ENCODE measurements at places on chromosomes 2 and 18.

- DNase-seq, result peak; percentile 5
Measured at GRCh38 chr2:232203936-232204335, 174.6 kb upstream of the ALPP start.

- no peak for DNase-seq
Measured at GRCh38 chr2:182854375-182855105, 11.9 kb downstream of the FRZB start.

- DNase-seq, result no peak
Measured at GRCh38 chr2:236744281-236744705, 174.7 kb downstream of the ACKR3 start.

DNA sequence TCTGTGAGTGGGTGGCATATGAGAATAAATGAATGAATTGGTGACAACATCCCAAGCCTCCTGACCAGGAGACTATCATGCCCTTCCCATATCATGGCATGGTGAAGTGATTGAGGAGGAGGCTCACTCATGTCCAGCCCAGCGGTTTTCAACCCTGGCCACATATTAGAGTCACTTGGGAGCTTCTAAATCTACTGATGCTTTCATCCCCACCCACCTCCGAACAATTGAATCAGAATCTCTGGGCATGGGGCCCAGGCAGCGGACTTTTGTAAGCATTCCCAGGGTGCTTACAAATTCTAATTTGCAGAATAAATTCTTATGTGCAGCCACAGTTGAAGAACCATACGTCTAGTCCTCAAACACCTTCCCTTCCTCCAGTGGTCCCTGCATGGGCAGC lies 81.7 kb upstream of the SEC11C start:
- no peak for DNase-seq

- no peak for DNase-seq
Measured at GRCh38 chr18:43819397-43819796, 542.1 kb upstream of the SYT4 start.

GRCh38 chr2:71100195-71100964 lies 29.6 kb downstream of the MCEE start:
- DNase-seq, result peak; percentile 48

DNA sequence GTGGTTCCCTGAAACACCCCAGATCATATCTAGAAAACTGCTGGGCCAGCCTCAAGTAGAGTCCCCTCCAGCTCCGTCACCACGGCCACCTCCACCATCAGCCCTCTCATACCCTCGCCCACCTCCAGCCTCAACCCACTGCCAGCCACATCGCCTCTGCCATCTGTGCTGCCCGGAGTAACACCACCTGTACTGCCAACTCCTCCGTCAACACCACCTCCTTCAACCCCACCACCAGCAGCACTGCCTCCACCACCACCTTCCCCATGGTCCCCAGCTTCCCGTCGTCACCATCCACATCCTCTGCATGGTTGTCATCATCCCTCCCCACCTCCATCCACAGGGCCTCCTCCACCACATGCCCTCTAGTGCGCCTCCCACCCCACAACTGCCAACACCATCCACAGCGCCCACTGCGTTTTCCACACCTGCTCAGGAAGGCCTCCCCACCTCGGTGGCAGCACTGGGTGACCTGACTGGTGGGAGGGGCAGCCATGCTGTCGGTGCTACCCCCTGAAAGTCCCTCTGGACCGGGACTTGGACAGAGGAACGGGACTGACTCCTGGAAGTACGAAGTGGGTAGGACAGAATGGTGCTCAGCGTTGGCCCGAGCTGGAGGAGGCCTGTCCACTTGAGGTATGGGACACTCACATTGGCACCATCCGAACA lies 1.6 kb downstream of the SNED1 start:
- DNase-seq, result no peak

GRCh38 chr2:219998107-219998506 lies 370.7 kb downstream of the SLC4A3 start:
- no peak for DNase-seq

DNA sequence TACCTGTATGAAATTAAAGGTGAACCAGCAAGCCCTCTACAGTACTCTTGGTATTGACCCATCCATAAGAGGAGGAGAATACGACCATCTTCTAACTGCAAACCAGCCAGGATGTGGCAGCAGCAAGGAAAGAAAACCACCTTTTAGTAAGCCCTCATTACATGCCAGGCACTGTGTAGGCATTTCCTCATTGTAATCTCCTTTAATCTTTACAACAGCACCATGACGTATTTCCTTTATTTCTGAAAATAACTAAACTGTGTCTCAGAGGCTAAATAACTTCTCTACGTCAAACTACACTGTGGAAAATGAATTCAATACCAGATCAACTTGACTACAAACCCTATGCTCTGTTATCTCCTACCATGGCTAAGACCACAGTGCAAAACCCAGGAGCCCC lies 18.2 kb downstream of the WDR35 start:
- DNase-seq, result no peak

DNA sequence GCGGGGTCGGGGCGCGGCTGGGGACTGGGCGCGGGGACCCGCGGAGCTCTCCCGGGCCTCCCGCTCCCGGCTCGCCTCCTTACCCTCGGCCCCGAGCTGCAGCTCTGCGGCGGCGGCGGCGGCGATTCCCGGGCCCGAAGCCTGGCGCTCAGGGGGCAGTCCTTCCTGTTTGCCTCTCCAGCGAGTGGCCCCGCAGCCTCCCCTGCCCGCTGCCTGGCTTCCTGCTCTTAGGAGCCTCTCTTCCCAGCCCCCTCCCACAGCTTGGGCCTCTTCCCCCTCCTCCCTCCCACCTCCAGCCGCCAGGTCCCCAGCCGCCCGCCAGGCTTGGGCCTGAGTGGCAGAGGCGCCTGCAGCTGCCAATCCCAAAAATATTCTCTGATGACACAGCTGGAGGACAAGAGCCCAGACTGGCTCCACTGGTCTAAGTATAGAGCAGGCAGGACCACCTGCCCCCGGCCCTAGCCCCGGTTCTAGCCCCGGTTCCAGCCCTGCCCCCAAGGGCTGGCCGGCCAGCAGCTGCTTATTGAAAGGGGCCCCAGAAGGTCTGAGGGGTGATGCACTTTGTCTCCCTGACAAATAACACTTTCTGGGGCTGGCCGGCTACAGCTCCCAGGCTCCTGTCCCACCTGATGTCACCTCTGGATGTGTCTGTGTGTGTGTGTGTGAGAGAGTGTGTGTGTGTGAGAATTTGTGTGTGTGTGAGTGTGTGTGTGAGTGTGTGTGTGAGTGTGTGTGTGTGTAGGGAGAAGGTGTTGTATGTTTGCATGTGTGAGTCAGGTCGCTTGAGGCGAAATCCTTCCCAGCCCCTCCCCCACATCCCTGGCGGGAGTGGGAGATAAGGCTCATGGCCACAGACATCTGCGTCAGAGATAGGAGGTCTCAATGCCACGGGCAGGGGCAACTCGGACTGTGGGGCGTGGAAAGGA lies at the start of gene OBSL1:
TSS of gene OBSL1 (minus strand) at position 229 of the 926 bp plus-strand sequence. CDS start 307 bp downstream, outside the sequence.
- DNase-seq, result no peak

DNA sequence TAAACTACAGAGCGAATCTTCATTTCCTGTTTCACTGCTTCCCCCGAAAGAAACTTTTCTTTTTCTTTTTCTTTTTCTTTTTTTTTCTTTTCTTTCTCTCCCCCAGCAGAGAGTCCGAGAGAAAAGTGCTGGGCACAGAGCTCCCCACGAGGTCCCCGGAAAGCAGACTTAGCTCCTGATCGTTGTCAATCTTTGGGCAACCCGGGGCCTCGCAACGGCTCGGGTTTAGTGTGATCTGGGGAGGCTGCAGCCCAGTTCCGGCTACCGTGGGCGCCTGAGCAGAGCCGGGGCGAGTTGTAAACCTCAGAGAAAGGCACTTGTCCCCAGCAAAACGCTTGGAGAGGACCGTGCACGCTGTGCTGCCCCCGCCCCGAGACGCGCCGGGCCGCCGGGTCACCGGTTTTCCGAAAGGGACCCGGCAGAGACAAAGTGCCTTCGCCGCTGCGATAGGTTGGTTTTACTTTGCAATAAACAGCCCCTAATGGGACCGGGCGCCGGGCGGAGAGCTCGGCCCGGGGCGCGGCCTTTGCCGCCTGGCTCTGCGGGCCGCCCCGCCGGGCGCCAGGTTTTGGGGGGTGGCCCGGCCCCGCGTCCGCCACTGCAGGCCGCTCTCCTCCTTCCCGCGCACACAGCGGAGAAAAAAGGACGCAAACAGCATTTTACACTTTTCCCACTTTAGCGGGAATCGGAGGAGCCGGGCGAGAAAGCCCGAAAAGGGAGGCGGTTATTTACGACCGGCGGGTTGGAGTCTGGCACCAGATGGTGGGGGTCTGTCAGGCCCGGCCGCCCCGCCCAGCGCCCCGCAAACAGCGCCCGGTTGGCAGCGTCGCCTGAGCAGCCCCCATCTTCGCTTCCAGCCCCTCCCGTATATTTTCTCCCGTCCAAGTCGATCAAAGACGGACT lies 136.0 kb downstream of the INSIG2 start:
- peak; percentile 14 for DNase-seq

DNA sequence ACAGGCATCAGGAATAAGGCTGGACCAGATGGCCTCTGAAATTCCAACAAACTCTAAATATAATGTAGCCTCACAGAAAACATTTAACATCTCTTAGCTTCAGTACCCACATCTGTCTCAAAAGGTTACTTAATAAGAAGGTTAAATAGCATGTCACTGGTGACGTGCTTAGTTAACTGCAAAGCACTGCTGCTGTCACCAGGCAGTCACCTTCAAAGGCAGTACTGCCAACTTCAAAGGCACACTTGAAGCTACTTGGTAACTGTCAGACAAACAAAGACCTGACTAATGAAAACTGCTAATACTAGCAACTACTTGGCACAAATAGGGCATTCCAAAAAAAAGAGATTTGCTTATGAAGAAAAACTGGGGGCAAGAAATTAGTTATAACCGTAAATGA lies 36.2 kb downstream of the EPG5 start:
- DNase-seq, result no peak

- DNase-seq, result no peak
Measured at GRCh38 chr2:24050041-24050979, 769 bp downstream of the FKBP1B start.

DNA sequence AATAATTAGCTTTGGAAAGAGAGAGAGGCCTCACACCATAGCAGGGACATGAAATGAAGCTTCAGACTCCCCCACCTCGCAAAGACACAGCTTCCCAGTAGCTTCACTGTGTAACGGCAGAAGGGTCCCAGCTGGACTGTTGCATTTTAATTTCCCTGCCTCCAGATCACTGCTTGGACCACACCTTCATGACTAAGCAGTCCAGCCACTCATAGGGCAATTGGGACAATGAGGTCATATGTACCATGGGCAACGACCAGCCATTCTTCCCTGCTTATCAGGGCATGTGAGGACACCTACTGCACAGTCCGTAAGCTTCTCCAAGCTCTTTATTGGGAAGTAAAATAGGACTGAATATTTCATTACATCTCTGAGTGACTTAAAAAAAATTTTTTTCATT lies 183.0 kb downstream of the MREG start:
- no peak for DNase-seq

DNA sequence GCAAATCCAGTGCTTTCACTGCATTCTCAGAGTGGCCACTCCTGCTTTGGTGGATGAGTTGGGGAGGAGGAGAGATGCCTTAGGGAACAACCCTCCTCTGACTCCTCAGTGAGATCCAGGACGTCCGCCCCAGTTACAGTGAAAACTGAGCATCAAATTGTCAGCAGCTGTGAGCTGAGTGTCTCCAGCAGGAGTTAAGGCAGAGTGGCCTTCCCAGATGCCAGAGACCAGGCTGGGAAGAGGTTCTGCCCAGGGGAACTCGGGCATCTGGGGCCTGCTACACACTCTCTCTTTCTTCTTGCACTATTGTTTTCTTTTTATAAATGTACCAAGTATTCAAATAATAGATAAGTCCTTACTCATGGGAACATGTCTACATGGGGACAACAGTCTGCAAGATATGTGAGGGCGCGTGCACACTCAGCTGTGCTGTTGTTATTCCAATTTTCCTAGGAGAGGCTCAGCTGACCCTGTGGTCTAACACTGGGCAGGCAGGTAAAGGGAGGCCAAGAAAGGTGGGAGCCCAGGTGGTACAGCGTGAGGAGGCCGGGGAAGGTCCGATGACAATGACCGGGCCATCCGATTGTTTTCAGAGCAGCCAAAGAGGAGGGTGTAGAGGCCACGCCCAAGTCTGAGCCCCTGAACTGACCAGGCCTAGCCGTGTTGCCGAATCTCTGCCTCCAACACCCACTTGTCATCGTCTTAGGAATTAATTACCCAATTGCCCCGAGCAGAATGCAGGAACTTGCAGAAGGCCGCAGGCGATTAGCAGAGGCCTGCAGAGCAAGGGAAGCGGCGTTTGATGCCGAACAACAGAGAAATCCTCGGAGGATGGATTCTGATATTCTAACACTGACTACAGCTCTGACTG lies 166.9 kb downstream of the ANAPC1 start:
- no peak for DNase-seq

DNA sequence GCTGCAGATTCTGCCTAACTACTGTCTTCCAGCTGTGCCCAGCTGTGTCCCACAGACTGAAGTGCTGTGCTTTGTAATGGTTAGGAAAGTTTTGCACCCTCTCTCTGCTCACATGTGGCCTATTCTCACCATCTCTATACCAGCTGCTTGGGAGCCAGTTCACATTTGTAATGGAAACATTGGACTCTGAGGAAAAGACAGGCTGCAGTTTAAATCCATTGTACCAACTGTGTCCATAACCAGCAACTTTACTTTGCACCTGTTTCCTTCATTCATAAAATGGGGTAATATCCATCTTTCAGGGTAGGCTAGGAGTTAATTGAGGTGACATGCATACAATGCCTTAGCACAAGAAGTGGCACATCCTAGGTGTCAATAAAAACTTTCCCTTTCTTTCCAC lies 344.0 kb downstream of the TNS1 start:
- no peak for DNase-seq

- no peak for DNase-seq
Measured at GRCh38 chr18:3360211-3360610, 89.8 kb upstream of the TGIF1 start.

DNA sequence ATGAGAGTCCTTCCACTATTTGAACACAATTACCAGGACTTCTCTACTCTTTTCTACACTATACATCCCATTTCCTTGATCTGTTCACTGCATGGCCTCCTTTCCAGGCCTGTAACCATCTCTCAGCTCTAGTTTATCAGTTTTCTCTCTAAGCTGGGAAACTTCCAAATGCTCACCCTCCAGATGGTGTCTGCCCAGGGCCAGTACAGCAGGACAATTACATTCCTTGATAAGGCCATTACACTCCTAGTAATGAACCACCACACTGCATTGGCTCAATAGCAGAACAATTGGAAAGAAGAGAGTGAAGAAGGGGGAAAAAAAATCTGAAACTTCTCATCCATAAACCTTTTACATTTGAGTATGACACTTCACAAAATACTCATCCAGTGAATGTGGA lies 359.1 kb downstream of the ALK start:
- DNase-seq, result no peak

- DNase-seq, result no peak
Measured at GRCh38 chr2:144924827-144925226, 404.9 kb upstream of the ZEB2 start.

- peak; percentile 5 for DNase-seq
Measured at GRCh38 chr18:23661735-23662308, 889 bp downstream of the ANKRD29 start.

DNA sequence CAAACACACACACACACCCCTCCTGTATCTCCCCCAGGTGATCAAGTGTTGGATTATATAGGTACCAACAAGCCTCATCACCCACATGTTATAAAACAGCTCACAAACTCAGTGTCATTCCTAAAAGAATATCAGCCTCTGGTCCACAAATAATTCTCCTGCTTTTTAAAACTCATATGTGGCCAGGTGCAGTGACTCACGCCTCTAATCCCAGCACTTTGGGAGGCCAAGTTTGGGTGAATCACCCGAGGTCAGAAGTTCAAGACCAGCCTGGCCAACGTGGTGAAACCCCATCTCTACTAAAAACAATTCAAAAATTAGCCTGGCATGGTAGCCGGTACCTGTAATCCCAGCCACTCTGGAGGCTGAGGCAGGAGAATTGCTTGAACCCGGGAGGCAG lies 87.8 kb downstream of the LRATD1 start:
- DNase-seq, result no peak

- no peak for DNase-seq
Measured at GRCh38 chr18:57446322-57446721, 11.1 kb downstream of the ONECUT2 start.

All from stimulated activated CD4-positive, alpha-beta T cell treated with anti-CD3 and anti-CD28 coated beads, Interleukin-1b, Interleukin-23, amount 100 ng/mL, for 48 hours (primary cell).